CD4-positive, alpha-beta T cell treated with Interleukin-10 for 1 hour (primary cell): ENCODE measurements at places on chromosomes 7 and 10.

GRCh38 chr10:113651021-113651420 lies 12.8 kb downstream of the NRAP start:
- DNase-seq = no peak

DNA sequence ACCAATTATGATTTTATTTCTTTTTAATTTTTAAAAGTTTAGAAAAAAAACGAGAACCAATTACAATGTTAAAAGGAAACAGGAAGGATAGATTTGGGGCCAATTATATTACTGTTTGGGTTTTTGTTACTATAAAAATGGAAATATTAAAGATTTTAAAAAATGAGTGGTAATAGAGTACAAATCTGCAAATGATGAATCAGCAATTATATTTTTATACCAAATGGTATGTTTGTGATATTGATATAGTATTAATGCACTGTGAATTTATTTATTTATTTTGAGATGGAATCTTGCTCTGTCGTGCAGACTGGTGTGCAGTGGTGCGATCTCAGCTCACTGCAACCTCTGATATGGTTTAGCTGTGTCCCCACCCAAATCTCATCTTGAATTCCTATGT lies 11.5 kb upstream of the GARIN1A start:
- no peak for DNase-seq

DNA sequence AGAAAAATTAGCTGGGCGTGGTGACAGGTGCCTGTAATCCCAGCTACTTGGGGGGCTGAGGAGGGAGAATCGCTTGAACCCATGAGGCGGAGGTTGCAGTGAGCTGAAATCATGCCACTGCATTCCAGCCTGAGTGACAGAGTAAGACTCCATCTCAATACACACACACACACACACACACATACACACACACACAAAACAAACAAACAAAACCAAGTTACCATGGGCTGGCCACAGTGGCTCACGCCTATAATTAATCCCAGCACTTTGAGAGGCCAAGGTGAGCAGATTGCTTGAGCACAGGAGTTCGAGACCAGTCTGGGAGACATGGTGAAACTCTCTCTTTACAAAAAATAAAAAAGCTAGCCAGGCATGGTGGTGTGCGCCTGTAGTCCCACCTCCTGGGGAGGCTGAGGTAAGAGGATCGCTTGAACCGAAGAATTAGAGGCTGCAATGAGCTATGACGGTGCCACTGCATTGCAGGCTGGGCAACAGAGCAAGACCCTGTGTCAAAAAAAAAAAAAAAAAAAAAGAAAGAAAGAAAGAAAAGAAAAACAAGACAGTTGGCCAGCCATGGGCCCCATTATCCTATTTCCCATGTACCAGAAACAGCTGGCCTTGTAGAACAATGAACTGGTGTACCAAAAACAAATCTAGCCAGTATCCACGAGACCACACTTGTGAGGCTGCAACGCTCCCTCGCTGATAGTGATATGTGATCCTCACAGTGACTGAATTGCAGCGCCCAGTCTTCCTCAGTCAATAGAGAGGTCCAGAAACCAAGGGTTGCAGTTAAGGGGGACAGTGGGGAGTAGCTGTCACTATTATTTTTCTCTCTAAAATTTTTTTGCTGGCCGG lies 6.6 kb upstream of the AGFG2 start:
- DNase-seq = no peak

DNA sequence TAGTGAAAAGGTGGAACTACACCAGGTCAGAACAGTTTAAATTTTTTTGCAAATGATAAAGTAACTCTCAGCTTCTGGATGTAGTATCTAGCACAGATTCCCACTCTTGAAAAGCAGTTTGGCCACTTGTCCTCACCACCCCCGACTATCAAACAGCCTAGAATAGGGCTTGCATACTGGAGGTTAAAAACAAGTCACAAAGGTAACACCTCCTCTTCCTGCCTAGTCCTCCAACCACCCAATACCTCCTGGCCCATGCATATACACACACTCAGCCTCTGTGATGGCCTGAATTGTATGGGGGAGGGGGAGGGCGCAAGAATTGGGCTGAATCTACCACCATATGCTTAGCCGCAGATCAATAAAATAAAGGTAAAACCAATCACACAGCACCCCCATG lies 5.7 kb downstream of the SKAP2 start:
- no peak for DNase-seq

DNA sequence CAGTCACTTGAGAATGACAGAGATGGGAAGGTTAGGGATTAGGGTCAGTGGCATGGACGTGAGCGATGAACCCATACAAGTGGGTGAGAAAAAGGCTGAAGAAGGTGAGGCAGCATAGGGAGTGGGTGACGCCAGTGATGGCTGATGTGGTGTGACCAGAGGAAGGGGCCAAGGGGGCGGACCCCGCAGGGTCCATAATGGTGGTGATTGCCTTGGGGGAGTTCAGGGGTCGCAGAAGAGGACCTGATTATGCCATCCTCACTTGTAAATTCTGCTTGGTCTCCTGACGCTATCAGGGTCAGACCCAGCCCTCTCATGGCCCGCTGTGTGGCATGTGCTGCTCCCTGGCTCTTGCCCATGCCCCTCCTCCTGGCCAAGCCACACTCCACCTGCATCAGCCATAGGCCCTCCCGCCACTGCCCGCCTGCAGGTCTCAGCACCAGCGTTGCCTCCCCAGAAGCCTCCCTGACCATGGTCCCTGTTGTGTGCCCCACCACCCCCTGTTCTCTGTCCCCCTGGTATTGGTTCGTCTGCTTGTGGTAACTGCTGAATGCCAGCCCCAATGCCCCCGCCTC lies 235.7 kb downstream of the EBF3 start:
- no peak for DNase-seq

- no peak for DNase-seq
These were observed 105.2 kb upstream of the KDM7A start for GRCh38 chr7:140281960-140282359.

DNA sequence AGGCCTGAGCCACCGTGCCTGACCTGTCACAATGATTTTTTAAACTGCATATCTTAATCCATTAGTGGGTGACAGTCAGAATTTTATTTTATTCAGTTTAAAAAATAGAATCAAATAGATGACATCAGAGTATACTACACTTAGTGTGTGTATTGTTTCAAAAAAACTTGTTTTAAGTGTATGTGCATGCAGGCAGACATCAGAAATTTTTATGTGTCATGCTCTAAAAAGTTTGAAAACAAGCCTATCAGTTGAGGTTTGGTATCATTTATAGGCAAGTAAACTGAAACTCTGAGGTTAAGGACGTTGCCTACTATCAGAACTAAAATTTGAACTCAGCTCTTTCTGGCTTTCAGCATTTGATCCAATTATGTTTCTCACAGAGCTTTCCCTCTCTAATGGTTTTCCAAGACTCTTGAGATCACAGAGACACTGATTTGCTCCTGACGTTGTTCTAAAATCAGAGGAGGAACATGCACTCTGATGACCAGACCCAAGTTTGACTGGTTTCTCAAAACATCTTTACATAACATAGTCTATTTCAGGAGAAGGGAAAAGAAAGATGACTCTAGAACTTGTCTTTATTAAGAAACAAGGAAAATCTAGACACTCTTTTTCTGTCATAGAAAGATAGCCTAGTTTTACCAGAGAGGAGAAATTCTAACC lies 188.6 kb downstream of the AUTS2 start:
- no peak for DNase-seq

DNA sequence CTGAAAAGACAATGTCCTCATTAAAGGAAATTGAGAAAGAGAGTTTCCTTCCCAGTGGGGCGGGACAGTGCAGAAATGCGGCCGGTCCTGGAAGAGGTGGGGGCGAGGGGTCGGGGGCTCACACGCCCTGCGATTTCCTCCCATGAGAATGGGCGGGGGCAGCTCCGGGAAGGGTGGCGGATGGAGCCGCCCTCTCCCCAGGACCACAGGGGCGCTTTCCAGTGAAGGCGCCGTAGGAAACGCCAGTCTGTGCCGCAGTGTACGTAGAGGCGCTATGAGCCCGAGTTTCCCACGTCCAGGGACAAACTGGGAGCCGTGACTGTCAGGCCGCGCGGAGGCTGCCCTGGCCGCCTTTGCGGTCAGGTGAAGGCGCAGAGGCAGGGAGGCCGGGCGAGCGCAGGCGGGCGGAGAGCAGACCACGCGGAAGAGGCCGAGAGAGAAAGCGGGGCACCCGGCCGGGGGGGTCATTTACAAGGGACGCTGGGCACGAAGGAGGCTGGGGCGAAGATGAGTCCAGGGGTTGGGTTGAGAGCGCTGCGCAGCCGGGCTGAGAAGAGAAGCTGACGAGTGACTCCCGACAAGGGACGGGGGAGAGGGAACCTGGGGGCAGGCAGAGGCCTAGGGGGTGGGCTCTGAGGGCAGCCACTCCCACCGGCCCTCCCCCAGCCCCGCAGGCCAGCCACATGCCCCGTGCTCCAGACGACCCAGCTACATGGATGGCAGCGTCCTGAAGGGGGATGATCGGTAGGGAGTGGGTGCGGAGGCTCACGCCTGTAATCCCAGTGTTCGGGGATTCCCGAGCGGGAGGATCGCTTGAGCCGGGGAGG lies 45.0 kb downstream of the ALOX5 start:
- peak; percentile 46 for DNase-seq

- DNase-seq = no peak
These were observed 2.0 kb downstream of the STK32C start for GRCh38 chr10:132305654-132306342.

GRCh38 chr10:59240582-59241183 lies 64.2 kb downstream of the PHYHIPL start:
- DNase-seq = peak; percentile 9

- DNase-seq = no peak
These were observed 17.0 kb upstream of the CYP2C18 start for GRCh38 chr10:94666391-94667102.

DNA sequence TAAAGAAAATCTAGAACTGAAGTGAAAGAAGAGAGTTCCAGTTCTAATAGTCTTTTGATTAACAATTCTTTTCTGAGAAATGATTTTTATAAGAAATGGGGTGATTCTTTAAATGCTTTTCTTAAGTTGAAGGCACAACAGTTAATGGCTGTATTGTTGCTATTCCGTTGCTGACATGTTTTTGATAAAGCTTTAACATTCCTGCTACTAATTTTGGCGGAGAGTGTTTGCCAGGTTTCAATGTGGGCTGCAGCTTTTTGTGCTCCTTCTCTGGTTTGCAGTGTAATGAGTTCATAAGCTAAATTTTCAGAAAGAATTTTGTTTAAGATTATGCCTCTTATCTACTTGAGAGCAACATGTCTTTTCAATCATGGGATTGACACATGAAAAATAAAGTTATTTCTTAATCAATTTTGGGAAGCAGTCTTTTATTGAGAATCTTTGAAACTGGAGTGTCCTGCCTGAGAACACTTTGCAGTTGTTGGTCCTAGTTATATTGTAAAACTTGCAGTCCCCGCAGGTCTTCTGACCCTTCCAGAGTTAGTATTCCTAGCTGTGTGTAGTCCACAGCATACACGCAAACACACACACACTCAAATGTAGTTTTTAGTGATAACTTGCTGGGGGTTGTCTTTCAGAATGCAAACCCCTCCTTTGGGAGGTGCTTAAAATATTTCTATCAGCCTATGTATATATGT lies 56.7 kb downstream of the COL17A1 start:
- DNase-seq = no peak

GRCh38 chr7:55280031-55280454 lies 85.1 kb upstream of the LANCL2 start:
- peak; percentile 76 for DNase-seq

GRCh38 chr10:122659126-122659525 lies 40.5 kb downstream of the C10orf120 start:
- DNase-seq = no peak

- no peak for DNase-seq
These were observed 132.1 kb downstream of the PLCE1 start for GRCh38 chr10:94125856-94126255.

DNA sequence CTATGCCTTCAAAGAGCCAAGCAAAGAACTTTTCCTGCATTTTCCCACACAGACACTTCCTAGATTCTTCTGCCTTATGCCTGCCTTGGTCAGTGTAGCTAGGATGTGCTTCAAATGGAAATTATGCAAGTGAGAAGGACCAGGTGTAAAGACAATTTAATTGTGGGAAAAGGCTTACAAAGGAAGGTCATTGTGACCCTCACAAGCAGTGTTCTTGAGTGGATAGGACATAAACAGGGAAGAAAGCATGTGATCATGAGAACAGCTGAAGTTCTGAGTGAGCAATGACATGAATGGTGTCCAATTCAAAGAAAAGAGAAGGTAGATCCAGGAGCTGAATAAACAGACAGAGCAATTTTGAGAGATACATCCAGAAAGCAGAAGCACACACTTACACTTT lies 1.3 kb upstream of the PIP start:
- no peak for DNase-seq

GRCh38 chr7:47104206-47104549 lies 477.7 kb downstream of the TNS3 start:
- no peak for DNase-seq

DNA sequence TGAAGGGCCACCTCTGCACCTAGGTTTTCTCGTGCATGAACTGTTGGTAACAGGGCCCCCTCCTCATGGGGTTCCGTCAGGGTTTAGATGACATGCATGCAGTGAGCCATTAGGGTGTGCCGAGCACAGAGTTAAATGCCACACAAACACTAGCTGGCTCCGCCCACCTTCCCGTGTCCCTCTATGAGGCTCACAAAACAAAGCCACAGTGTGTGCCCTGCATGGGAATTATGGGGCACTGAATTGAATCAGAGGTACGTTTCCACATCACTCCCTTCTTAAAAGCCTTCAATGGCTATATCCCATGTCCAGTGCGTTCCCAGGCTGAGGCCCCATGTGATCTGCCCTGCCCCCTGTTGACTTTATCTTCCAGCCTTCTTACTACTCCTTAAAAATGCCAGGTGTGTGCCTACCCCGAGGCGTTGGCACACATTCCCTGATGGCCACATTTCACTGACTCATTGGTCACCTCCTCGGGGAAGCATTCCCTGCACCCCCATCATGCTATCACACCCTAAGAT lies 35.7 kb downstream of the GSDME start:
- DNase-seq = no peak

- no peak for DNase-seq
These were observed 89.2 kb downstream of the RNF216 start for GRCh38 chr7:5692112-5692844.

GRCh38 chr7:139915268-139915863 lies 86.3 kb downstream of the TBXAS1 start:
- DNase-seq = no peak

GRCh38 chr10:3926258-3926657 lies 141.2 kb upstream of the KLF6 start:
- DNase-seq = no peak

DNA sequence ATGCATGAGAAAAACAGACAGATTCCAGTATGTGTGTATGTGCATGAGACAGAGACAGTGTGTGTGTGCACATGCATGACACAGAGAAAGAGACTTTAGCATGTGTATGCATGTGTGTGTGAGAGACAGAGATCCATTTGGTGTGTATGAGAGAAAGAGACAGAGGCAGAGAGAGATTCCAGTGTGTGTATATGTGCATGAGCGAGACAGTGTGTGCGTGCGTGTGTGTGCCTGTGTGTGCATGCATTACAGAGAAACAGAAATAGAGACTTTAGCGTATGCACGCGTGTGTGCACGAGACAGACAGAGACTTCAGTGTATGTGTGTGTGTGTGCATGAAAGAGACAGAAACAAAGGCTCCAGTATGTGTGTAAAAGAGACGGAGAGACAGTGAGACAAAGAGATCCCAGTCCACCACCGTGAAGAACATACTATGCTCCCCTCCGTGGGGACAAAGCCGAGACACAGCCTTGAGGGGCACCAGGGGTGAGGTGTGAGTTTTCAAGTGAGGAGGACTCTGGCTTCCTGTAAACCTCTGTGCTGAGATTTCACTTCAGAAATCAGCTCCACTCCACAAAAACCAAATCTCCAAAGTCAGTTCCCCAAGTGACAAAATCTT lies 188.9 kb downstream of the GRID1 start:
- no peak for DNase-seq
